ENCODE measurements at places on chromosomes 12 and 14. TPM values are rescaled to one million over a fixed set of nuclear protein-coding genes. Genes with fewer than 3 reads are reported as not detected.
A peak's percentile ranks its signal among the peaks of the same experiment; 100 is the strongest.

DNA sequence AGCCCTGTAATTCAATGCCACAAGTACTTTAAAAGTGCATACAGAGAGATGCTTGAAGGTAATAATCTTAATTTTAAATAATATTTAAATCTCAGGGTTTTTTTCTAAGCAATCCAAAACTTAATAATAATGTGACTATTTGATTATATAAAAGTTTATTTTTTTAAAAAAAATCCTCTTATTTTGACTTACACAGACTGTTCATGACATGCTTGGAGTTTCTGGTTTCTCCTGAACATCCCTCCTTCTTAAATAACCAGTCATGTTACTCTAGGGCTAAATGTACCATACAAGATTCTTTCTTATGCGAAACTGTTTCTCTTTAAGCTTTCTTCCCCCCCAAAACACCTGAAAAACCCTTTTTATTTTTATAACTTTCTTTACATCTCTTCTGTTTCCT is 58.2 kb upstream of the SLC2A13 start:
- H3K27me3 ChIP-seq: no peaks in the 10 kb centered on the region
- no peak overlapping the region for H3K4me3 ChIP-seq
- no peak overlapping the region for H3K27ac ChIP-seq
- H3K36me3 ChIP-seq: no peaks in the 10 kb centered on the region
- DNase-seq: no peak

GRCh38 chr14:56137849-56138248 is 19.6 kb downstream of the PELI2 start:
- peaks cover 81% of the 10 kb centered on the region for H3K27me3 ChIP-seq
- H3K36me3 ChIP-seq: no peaks in the 10 kb centered on the region
- no peaks in the 10 kb centered on the region for H3K4me1 ChIP-seq
- no peak overlapping the region for H3K27ac ChIP-seq

- H3K27ac ChIP-seq: no peak overlapping the region
- no peaks in the 10 kb centered on the region for H3K4me1 ChIP-seq
- H3K27me3 ChIP-seq: peaks cover 38% of the 10 kb centered on the region
- no peak for DNase-seq
- H3K4me3 ChIP-seq: no peak overlapping the region
These were observed 268.2 kb upstream of the GRIP1 start for GRCh38 chr12:66947119-66947518.

Gene HCAR1
- not detected for total RNA-seq

GRCh38 chr12:46938071-46938678 is 112.4 kb upstream of the SLC38A4 start:
- H3K4me3 ChIP-seq: no peak overlapping the region
- H3K27me3 ChIP-seq: no peaks in the 10 kb centered on the region
- no peak for DNase-seq

Gene MSRB3
- 8.2 TPM for total RNA-seq

Gene NAP1L1
- 531 TPM for total RNA-seq

Gene PTPRR
- total RNA-seq: 0.27 TPM

DNA sequence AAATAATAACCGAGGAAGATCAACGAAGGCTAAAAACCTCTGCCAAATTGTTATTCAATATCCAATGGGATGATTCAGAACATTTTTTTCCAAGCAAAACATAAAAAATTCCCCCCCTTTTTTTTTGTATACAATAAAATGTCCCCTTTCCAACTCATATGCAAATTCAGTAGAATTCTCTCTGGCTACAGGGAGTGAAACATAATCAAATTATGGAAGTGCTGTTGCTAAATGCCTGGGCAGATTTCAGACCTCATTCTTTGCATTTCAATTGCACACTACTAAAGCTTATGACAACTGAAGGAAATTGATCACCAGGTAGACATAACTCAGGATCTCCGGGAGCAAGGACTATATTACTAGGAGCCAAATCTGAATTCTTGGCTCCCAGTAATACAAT is 51.0 kb downstream of the LMNTD1 start:
- no peak overlapping the region for H3K4me3 ChIP-seq
- H3K4me1 ChIP-seq: no peaks in the 10 kb centered on the region
- no peaks in the 10 kb centered on the region for H3K27me3 ChIP-seq
- no peak overlapping the region for H3K27ac ChIP-seq
- H3K36me3 ChIP-seq: no peaks in the 10 kb centered on the region
- no peak for DNase-seq

- H3K4me3 ChIP-seq: no peak overlapping the region
- no peaks in the 10 kb centered on the region for H3K36me3 ChIP-seq
- H3K27me3 ChIP-seq: no peaks in the 10 kb centered on the region
- DNase-seq: no peak
These were observed 9.3 kb downstream of the ZFHX2 start for GRCh38 chr14:23542261-23542660.

- no peak overlapping the region for H3K4me3 ChIP-seq
- no peak for DNase-seq
- H3K27me3 ChIP-seq: peaks cover 32% of the 10 kb centered on the region
- H3K27ac ChIP-seq: no peak overlapping the region
- H3K4me1 ChIP-seq: no peaks in the 10 kb centered on the region
- no peaks in the 10 kb centered on the region for H3K36me3 ChIP-seq
These were observed 58.0 kb upstream of the FAM222A start for GRCh38 chr12:109655578-109655977.

Gene JPH4
- 0.15 TPM for total RNA-seq

- H3K27me3 ChIP-seq: peaks cover 5% of the 10 kb centered on the region
- no peaks in the 10 kb centered on the region for H3K36me3 ChIP-seq
- no peak overlapping the region for H3K27ac ChIP-seq
- H3K4me1 ChIP-seq: no peaks in the 10 kb centered on the region
These were observed 38.6 kb downstream of the DLK1 start for GRCh38 chr14:100765296-100765695.

- H3K36me3 ChIP-seq: no peaks in the 10 kb centered on the region
- H3K4me1 ChIP-seq: no peaks in the 10 kb centered on the region
- H3K4me3 ChIP-seq: no peak overlapping the region
- H3K27me3 ChIP-seq: no peaks in the 10 kb centered on the region
These were observed 523 bp upstream of the SLC6A15 start for GRCh38 chr12:84913129-84913515.

DNA sequence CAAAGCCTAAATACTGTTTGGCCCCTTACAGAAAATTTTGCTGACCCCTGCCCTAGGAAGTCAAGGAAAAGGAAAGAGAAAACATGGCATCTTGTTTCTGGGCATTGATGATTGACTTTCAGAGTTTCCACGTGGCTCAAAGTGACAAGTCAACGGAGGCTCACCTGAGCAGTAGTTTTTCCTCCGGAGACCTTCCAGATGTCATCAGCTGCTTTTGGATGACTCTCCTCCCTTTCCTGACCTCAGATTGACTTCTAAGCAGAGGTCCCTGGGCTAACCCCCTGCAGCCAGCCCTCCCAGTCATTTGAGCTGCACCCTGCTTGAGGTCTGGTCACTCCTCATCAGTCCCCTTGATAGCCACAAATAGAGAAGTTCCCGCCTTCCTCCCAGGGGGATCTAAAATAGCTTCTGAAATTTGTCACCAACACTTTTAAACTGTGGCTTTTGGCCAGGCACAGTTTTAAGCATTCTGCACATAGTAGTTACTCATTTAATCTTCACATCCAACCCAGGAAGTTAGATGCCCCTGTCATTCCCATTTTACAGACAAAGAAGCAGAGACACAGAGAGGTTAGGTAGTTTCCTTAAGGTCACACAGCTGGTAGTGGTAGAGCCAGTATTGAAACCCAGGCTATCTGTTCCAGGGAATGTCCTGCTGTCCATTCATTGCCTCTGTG is 143.4 kb downstream of the CHST11 start:
- H3K36me3 ChIP-seq: no peaks in the 10 kb centered on the region
- H3K27me3 ChIP-seq: no peaks in the 10 kb centered on the region
- no peak overlapping the region for H3K4me3 ChIP-seq
- no peak for DNase-seq

DNA sequence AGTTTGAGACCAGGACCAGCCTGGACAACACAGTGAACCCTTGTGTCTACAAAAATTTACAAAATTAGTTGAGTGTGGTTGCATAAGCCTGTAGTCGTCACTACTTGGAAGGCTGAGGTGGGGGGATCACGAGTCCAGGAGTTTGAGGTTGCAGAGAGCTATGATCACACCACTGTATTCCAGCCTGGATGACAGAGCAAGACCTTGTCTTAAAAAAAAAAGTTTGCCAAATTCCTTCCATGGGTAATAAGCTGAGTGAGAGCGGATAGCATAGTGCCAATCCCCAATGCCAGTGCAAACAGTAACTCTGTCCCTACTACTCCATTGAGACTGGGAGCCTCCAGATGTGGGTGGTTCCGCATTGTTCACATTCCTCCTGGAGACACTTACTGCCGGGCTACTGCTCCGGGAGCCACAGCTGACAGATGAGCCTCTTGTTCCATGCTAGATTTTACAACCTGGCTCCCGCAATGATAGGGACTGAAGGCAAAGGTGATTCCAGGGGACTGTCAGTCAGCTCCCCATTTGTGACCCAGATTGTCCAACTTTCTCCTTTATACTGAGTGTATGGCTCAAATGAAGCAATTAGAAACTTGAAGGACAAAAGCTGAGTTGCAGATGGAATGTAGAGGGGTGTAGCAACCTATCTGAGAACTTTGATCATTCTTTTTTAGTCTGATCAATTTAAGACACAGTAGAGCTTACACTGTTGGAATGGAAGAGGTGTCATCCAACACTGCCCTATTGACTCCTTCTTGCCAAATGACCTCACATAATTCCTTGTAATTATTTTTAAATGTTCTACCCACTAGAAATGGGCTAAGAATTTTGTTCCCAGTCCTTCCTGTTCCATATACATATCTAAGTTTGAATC is 13.4 kb upstream of the FRMD6 start:
- no peak for DNase-seq
- H3K4me1 ChIP-seq: peaks cover 15% of the 10 kb centered on the region
- no peak overlapping the region for H3K4me3 ChIP-seq
- H3K27me3 ChIP-seq: no peaks in the 10 kb centered on the region
- H3K36me3 ChIP-seq: no peaks in the 10 kb centered on the region
- H3K27ac ChIP-seq: no peak overlapping the region

DNA sequence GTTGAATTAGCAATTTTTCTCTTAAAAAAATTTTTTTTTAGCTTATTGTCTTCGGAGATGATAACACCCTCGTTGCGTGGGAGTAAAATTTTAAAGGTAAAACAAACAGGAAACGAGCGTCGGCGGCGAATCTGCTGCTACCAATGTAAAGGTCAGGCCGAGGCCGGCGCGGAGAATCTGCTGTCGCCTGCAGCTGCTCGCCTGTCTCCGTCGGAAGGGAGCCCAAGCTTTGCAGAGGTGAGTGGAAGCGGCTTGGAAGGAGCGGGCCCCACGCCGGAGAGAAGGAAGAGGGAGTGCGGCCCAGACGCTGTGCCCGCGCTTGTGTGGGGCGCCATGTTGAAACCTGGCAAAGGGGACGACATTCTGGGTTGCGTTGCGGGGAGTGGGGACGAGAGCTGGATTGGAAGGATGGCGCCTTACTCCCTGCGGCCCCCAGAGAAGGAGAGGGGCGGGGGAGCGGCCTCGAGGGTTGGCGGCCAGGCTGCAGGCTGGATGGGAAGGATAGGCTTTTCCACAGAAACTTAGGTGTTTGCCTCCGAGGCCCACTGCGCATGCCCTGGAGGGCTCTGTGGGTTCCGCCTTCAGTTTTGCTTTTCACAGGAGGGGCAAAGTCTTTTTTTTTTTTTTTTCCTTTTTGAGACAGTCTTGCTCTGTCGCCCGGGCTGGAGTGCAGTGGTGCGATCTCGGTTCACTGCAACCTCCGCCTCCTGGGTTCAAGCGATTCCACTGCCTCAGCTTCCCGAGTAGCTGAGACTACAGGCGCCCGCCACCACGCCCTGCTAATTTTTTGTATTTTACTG is at the start of gene SNRNP35:
Gene SNRNP35, plus strand, starts transcription at position 160 of the 800 bp plus-strand sequence. CDS start 7,402 bp downstream, outside the sequence.
- peak within 1 kb of the TSS; percentile 98 for H3K27ac ChIP-seq
- DNase-seq: peak; percentile 68

DNA sequence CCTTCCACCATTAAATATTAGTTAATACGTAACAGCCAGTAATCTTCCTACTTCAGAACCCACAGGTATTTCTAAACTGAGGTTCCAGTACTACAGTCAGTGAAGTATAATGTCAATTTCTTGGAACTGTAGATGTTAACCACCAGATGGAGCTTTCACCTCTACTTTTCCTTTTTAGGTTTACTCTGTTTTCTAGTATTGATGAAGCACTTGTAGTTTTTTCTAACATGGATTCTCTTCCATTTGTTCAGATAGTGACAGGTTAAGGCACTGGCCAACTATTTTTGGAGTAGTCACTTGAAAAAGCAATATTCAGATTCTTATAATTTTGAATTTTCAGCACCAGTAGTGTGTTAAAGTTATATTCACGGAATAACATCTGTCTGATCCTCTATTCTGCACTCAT is 4.6 kb upstream of the SEC23A start:
- H3K27me3 ChIP-seq: no peaks in the 10 kb centered on the region
- H3K36me3 ChIP-seq: no peaks in the 10 kb centered on the region
- DNase-seq: no peak

- no peaks in the 10 kb centered on the region for H3K27me3 ChIP-seq
- no peaks in the 10 kb centered on the region for H3K4me1 ChIP-seq
- no peak for DNase-seq
- no peak overlapping the region for H3K27ac ChIP-seq
These were observed 248.3 kb upstream of the CLEC14A start for GRCh38 chr14:38504175-38504574.

Gene ADAM20
- 0.57 TPM for total RNA-seq

DNA sequence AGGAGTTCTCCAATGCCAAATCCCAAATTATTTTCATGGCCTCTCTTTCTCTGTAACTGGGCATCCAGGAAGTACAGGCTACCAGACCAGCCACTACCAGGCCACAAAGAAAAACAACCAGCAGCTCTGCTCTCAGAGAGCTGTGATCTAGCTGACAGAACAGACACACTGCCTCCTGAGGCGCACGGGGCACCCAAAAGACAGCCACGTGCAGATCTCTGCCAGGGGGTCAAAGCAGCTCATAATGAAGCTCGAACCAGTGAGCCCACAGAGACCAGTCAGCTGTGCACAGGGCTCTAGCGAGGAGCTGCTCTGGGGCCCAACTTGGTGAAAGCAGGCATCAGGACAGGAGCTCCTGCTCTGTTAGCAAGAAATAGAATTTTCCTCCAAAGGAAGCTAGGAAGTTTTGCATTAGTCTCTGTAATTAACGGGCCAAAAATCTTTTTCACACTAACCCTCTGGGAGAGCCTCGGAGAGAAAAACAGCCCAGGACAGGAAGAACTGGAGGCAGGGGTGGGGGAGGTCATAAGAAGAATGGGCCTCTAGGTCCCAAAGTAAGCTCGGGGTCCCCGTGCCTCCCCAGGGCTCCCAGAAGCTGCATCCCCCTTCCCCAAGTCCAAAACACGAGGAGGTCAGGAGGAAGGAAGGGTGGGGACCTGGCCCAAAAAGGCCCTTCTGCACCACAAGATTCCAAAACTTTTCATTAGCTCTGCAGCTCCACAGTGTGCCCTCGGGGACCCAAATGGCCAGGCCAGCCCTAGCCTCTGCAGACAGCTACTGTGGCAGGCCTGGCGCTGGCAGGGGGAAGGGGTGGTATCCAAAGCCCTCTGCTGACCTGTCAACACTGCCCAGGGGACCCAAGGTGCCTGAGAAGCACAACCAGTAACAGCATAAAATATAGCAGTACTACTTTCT is 30.2 kb downstream of the ACTN1 start:
- H3K4me1 ChIP-seq: peaks cover 79% of the 10 kb centered on the region
- no peaks in the 10 kb centered on the region for H3K27me3 ChIP-seq
- H3K27ac ChIP-seq: no peak overlapping the region
